Osteocyte (in vitro differentiated cells): ENCODE measurements at places on chromosomes 1 and 21.

DNA sequence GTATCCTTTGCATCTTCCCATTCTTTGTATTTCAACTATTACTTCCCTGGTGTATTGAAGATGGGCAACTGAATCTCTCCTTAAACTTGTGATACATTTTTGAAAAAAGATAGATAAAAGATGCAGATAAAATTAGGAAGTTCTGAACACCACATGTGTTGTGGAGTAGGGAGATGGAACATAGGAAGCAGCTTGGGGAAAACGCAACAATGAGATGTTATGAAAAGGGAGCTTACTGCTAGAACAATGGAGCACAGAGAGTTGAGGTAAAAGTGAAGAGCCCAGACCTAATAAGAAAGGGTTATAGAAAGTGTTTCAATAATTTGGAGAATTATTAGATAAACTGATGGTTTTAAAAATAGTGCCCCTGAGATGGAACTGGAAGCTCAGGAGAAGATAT is 20.9 kb downstream of the GNAI3 start:
- DNase-seq, result no peak

- DNase-seq, result no peak
These were observed 180.8 kb upstream of the KCNK2 start for GRCh38 chr1:214901718-214902117.

DNA sequence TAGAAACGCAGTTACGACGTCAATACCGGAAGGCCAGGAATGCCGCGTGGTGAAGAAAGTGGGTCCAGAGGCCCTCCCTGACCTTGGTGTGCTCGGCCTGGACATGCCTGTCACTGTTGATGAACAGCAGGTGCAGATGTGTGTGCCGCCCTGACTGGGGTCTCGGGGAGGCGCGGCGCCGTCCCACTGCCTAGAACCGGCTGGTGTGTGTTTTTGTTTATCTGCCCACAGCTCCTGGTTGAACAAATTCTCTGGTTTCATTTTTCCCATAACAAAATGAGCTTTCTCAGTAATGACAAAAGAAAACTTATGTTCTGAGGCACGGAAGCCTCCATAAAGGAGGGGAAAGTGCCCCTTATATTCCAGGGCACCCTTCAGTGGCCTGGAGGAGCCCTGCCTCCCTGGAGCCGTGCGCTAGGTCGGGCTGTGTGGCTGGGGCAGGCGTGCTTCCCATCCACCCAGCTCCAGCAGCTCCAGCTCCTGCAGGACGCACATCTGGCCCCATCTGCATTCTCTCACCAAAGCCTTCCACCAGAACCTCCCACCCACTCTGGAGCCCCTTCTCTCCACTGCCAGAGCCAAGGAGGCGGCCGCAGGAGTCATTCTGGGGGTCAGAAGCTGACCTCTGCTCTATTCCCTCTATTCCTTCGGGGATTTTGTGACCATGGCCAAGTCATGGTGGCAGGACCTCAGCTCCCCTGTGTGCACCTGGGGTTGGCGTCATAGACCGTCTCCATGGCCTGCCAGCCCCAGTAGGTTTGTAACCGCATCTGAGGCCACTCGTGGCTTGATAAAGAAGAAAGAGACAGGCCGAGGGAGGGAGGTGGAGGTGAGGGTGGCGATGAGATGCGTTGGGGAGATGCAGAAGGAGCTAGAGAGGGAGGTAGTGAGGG is 20.1 kb upstream of the COL18A1 start:
- DNase-seq, result no peak

GRCh38 chr1:59595774-59596173 is 219.0 kb upstream of the HOOK1 start:
- DNase-seq, result no peak

DNA sequence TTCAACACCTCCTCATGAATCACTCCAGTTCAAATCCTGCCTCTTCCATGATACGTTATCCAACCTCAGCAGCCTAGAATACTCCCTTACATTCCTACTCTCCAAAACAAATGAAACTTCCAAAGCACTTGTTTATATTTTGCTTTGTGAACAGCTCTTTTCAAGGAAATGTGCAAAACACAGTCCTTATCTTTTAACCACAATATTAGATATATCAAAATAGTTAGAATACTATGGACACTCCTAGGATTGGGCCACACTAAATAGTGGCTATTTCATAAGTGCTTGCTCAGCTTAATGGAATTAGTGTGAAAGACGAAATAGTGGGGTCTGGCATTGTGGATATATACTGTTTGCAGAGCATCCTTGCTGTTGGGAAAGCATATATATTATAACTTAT is 173.5 kb downstream of the ZC3H11B start:
- no peak for DNase-seq

- DNase-seq, result no peak
These were observed 420.1 kb downstream of the DPYD start for GRCh38 chr1:97500760-97501159.
